ENCODE measurements at places on chromosomes 3 and 15. TPM values are rescaled to one million over a fixed set of nuclear protein-coding genes. Genes with fewer than 3 reads are reported as not detected.
A peak's percentile ranks its signal among the peaks of the same experiment; 100 is the strongest.

- peak; percentile 81 for DNase-seq
- H3K27ac ChIP-seq = no peak overlapping the region
- no peaks in the 10 kb centered on the region for H3K36me3 ChIP-seq
- peaks cover 26% of the 10 kb centered on the region for H3K4me1 ChIP-seq
- H3K4me3 ChIP-seq = no peak overlapping the region
Observed at GRCh38 chr3:39288300-39288808, 8.5 kb upstream of the CX3CR1 start.

DNA sequence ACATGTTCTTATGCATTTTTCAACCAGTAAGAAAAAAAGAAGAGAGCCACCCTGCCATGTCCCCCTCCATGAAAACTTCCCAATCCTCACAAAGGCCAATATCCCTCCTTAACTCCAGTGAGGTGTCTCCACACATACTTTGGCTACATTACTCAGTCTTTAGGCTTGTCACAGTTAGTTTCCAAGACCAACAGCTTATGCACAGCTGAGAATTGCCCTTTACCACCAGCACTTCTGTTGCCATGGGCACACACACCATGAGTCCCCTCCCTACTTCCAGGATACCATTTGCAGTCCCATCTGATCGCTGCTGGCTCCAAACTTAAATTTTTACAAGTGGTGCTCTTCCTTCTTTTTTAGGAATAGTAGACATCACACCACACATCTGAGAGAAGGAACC lies 150.3 kb upstream of the STRIT1 start:
- no peak overlapping the region for H3K4me3 ChIP-seq
- no peak overlapping the region for H3K27ac ChIP-seq
- H3K27me3 ChIP-seq = no peaks in the 10 kb centered on the region
- H3K4me1 ChIP-seq = no peaks in the 10 kb centered on the region
- DNase-seq = no peak

GRCh38 chr15:78265752-78266224 lies 1.4 kb downstream of the DNAJA4 start:
- no peak for DNase-seq
- H3K36me3 ChIP-seq = no peaks in the 10 kb centered on the region

GRCh38 chr15:57286446-57287122 lies 89.7 kb upstream of the CGNL1 start:
- no peaks in the 10 kb centered on the region for H3K36me3 ChIP-seq
- DNase-seq = no peak
- no peaks in the 10 kb centered on the region for H3K27me3 ChIP-seq
- no peaks in the 10 kb centered on the region for H3K4me1 ChIP-seq
- H3K4me3 ChIP-seq = no peak overlapping the region

DNA sequence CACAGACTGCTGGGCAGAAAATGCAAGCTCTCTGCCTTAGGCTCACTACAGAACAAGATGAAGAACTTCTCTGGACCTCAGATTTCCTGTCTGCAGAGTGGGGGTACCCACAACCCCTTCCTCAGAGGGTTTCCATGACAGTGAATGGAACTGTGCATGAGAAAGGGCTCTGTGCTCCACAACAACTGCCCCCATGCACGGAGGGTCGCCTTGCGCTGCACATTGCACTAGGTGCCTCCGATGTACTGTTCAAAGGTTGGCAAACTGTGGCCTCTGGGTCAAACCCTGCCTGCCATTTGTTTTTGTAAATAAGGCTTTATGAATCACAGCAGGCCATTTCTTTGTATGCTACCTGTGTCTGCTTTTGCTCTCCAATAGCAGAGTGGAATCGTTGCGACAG lies 172.0 kb downstream of the RAB11A start:
- no peaks in the 10 kb centered on the region for H3K27me3 ChIP-seq
- H3K27ac ChIP-seq = no peak overlapping the region
- no peak overlapping the region for H3K4me3 ChIP-seq
- H3K36me3 ChIP-seq = no peaks in the 10 kb centered on the region

- no peak overlapping the region for H3K27ac ChIP-seq
- no peaks in the 10 kb centered on the region for H3K27me3 ChIP-seq
- DNase-seq = no peak
- H3K4me3 ChIP-seq = no peak overlapping the region
- H3K36me3 ChIP-seq = no peaks in the 10 kb centered on the region
- no peaks in the 10 kb centered on the region for H3K4me1 ChIP-seq
Observed at GRCh38 chr15:71736286-71736947, 73.9 kb upstream of the NR2E3 start.

GRCh38 chr3:185365291-185366073 lies 2.5 kb downstream of the MAP3K13 start:
- DNase-seq = peak; percentile 58
- H3K4me1 ChIP-seq = peaks cover 36% of the 10 kb centered on the region
- no peak overlapping the region for H3K27ac ChIP-seq
- no peak overlapping the region for H3K4me3 ChIP-seq
- H3K27me3 ChIP-seq = no peaks in the 10 kb centered on the region

- H3K4me3 ChIP-seq = no peak overlapping the region
- H3K27ac ChIP-seq = no peak overlapping the region
- no peaks in the 10 kb centered on the region for H3K36me3 ChIP-seq
- H3K27me3 ChIP-seq = no peaks in the 10 kb centered on the region
- no peak for DNase-seq
Observed at GRCh38 chr15:93452537-93453211, 363.7 kb upstream of the RGMA start.

GRCh38 chr15:101648356-101648755 lies 3.8 kb downstream of the TM2D3 start:
- DNase-seq = no peak
- H3K27ac ChIP-seq = no peak overlapping the region
- peaks cover 24% of the 10 kb centered on the region for H3K36me3 ChIP-seq
- H3K27me3 ChIP-seq = no peaks in the 10 kb centered on the region
- peaks cover 33% of the 10 kb centered on the region for H3K4me1 ChIP-seq
- no peak overlapping the region for H3K4me3 ChIP-seq

DNA sequence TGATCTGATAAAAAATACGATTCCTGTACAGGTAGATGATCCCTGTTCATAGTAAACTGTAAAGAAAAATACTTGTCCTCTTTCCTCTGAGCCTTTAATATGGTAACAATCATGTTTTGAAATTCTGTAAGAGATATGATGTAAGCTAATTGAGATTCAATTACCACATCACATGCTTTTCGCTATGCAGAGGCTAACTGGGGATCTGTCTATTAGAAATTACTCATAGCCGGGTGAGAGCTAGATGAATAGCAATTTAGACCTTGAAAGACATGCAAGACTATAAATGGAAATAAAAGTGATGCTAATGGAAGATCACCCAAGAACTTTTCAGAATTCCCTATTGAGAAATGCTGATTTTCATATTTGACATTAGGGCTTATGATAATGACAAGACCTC lies 579.9 kb upstream of the ZNF717 start:
- no peaks in the 10 kb centered on the region for H3K36me3 ChIP-seq
- no peaks in the 10 kb centered on the region for H3K27me3 ChIP-seq
- H3K27ac ChIP-seq = no peak overlapping the region
- no peaks in the 10 kb centered on the region for H3K4me1 ChIP-seq
- no peak overlapping the region for H3K4me3 ChIP-seq
- DNase-seq = no peak

- H3K4me1 ChIP-seq = peaks cover 25% of the 10 kb centered on the region
- H3K27ac ChIP-seq = no peak overlapping the region
- H3K4me3 ChIP-seq = no peak overlapping the region
- H3K27me3 ChIP-seq = no peaks in the 10 kb centered on the region
- DNase-seq = no peak
Observed at GRCh38 chr3:194328942-194329582, 22.1 kb downstream of the CPN2 start.

DNA sequence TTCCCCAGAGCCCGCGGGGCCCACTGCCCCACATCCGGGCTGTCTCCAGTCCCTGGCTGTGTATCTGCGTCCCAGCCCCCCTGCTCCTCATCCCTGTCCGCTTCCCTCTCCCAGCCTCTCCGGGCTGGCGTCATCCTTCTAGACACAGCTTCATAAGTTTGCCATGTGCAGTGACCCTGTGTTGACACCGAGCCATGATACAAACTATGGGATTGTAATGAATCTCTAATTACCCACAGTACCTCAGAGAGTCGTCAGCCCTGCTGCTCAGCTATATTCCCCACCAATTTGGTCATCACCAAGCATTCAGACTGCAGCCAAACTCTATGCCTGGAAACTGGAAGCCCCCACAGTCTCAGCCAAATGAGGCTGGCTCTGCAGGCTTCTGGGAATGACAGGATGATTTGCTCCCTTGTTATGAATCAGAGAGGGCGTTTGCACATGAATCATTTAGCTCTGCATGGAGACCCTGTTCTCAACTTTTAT lies 466.1 kb upstream of the ATP11B start:
- no peak overlapping the region for H3K4me3 ChIP-seq
- no peaks in the 10 kb centered on the region for H3K27me3 ChIP-seq
- H3K36me3 ChIP-seq = no peaks in the 10 kb centered on the region
- no peak overlapping the region for H3K27ac ChIP-seq
- no peak for DNase-seq

- H3K27me3 ChIP-seq = no peaks in the 10 kb centered on the region
- peak overlapping the region; percentile 10 for H3K27ac ChIP-seq
- DNase-seq = no peak
Observed at GRCh38 chr15:58458076-58458475, 26.3 kb downstream of the LIPC start.

- peaks cover 14% of the 10 kb centered on the region for H3K4me1 ChIP-seq
- H3K27me3 ChIP-seq = no peaks in the 10 kb centered on the region
- H3K27ac ChIP-seq = peak overlapping the region; percentile 100
- H3K36me3 ChIP-seq = no peaks in the 10 kb centered on the region
Observed at GRCh38 chr3:156826896-156827882, 1.0 kb downstream of the LEKR1 start.

GRCh38 chr3:107990926-107991325 lies 99.9 kb downstream of the CD47 start:
- no peak overlapping the region for H3K4me3 ChIP-seq
- DNase-seq = no peak
- H3K27me3 ChIP-seq = no peaks in the 10 kb centered on the region
- H3K4me1 ChIP-seq = peaks cover 22% of the 10 kb centered on the region
- no peaks in the 10 kb centered on the region for H3K36me3 ChIP-seq
- H3K27ac ChIP-seq = no peak overlapping the region

DNA sequence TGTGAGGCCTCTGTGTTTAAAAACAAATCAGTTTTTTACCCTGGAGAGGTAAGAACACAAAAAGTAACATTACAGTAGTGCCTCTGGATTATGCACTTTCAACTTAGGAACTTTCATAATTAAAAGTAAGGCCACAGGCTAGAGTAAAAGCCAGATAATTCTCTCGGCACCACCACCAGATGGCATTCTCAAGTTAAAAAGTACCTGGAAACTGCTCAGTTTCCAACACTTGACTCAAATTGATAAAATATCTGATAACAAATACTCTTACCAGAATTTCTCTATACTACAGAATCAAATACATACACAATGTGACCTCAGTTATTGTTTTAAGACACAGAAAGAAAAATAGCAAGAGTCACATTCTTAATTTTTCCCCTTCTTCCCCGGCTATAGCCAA lies 19.9 kb downstream of the SPICE1 start:
- H3K36me3 ChIP-seq = peaks cover 9% of the 10 kb centered on the region
- no peak overlapping the region for H3K4me3 ChIP-seq
- H3K27me3 ChIP-seq = no peaks in the 10 kb centered on the region
- H3K27ac ChIP-seq = no peak overlapping the region

DNA sequence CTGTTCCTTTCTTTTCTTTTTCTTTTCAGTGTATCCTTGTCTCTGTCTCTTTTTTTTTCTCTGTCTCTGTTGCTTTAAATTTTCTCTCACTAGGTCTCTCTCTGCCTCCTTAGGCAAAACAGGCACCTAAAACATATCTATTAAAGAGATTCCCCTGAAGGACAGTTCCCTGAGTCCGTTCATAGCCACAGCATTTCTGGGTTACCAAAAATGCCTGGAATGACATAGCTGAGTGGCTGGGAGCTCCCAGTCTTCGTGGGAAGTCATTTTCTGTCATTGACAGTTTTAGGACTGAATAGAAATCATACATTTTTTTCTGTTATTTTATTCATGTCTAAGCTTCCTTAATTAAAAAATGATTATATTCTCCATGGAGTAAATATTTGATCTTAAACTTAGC lies 323.8 kb upstream of the AZI2 start:
- H3K36me3 ChIP-seq = no peaks in the 10 kb centered on the region
- H3K4me3 ChIP-seq = no peak overlapping the region
- H3K4me1 ChIP-seq = peaks cover 11% of the 10 kb centered on the region
- no peak overlapping the region for H3K27ac ChIP-seq
- H3K27me3 ChIP-seq = no peaks in the 10 kb centered on the region

DNA sequence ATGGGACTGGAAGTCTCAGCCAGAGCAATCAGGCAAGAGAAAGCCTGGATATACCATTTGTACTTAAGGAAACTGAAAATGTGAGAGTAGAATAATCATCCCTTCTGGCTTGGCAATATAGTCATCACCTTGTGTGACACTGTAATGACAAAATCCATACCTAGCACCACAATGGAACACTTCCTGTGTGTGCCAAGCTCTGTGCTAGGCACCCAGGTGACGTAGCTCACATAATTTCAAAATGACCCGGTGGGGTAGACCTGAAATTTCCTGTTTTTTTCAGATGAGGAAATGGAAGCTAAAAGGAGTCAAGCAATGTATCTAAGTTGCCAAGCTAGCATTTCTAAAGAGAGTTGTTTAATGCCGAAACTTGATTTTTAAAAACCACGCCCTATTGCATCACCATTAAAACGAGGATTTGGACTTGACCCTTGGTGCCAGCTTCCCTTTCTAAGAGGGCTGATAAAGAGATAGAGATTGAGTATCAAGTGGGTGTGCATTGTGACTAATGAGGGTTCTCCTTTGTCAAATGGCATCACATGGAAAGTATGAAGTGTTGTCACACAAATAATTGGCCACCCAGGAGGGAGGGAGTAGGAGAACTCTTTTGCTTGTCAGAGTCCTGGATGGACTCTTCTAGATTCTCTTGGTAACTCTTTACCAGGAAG lies 141.3 kb upstream of the PDZRN3 start:
- no peaks in the 10 kb centered on the region for H3K4me1 ChIP-seq
- H3K27ac ChIP-seq = peak overlapping the region; percentile 17
- H3K27me3 ChIP-seq = no peaks in the 10 kb centered on the region
- no peaks in the 10 kb centered on the region for H3K36me3 ChIP-seq

GRCh38 chr3:193775421-193776077 lies 182.5 kb downstream of the OPA1 start:
- H3K27me3 ChIP-seq = no peaks in the 10 kb centered on the region
- no peak overlapping the region for H3K27ac ChIP-seq
- no peaks in the 10 kb centered on the region for H3K36me3 ChIP-seq
- H3K4me3 ChIP-seq = no peak overlapping the region
- H3K4me1 ChIP-seq = peaks cover under 1% of the 10 kb centered on the region
- no peak for DNase-seq

DNA sequence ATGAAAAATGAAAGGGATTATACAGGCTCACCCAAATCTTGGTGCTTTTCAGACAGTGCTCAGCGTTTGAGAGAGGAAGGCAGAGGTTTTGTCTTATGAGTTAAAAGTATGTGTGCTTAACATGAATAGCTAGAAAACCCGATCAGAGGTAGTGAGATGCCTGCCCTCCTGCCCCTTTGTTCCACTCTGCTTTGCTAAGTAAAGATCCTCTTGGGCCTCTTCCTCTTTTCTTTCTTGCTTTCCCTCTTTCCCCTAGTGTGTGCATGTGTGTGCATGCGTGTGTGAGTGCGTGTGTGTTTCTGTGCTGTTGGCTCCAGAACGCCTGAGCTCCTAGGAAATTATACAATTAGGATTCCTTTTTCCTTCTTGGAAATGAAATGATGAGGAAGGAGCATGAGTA lies 261.3 kb upstream of the NR2E3 start:
- DNase-seq = no peak
- no peaks in the 10 kb centered on the region for H3K4me1 ChIP-seq
- no peak overlapping the region for H3K4me3 ChIP-seq

IL17RD gene
- 1.3 TPM for total RNA-seq

ATP13A5 gene
- total RNA-seq = not detected

STAC gene
- 1.3 TPM for total RNA-seq

HGD gene
- 14.3 TPM for total RNA-seq

SLC15A2 gene
- total RNA-seq = 2.3 TPM

FEZF2 gene
- total RNA-seq = not detected

AQP9 gene
- total RNA-seq = 1.6 TPM

CMC1 gene
- 2.6 TPM for total RNA-seq

ATP8B4 gene
- total RNA-seq = 3.1 TPM

NTRK3 gene
- 0.66 TPM for total RNA-seq

ESYT3 gene
- 2.0 TPM for total RNA-seq
